ENCODE measurements at places on chromosomes 5 and 9.

DNA sequence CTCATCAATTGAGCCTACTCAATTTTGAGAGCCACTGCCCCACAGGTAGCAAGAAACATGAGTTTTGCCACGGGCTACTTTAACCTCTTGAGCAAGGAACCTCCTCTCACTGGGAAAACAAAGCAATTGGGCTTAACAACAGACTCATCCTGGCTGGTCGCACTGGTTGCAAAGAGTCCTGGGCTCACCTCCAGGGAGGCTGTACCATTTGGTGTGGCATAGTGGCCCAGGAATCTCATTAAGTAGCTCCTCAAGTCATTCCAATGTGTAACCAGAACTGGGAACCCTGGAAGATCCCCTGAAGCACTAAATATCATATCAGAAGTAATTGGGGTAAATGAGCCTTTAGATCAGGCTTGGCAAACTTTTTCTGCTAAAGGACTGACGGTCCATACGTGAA, 78.5 kb downstream of the MYO10 start:
- no peak for DNase-seq

- DNase-seq = no peak
Measured at GRCh38 chr5:31487506-31487905, 44.4 kb downstream of the DROSHA start.

- no peak for DNase-seq
Measured at GRCh38 chr9:70772601-70773000, 348.8 kb downstream of the TRPM3 start.

DNA sequence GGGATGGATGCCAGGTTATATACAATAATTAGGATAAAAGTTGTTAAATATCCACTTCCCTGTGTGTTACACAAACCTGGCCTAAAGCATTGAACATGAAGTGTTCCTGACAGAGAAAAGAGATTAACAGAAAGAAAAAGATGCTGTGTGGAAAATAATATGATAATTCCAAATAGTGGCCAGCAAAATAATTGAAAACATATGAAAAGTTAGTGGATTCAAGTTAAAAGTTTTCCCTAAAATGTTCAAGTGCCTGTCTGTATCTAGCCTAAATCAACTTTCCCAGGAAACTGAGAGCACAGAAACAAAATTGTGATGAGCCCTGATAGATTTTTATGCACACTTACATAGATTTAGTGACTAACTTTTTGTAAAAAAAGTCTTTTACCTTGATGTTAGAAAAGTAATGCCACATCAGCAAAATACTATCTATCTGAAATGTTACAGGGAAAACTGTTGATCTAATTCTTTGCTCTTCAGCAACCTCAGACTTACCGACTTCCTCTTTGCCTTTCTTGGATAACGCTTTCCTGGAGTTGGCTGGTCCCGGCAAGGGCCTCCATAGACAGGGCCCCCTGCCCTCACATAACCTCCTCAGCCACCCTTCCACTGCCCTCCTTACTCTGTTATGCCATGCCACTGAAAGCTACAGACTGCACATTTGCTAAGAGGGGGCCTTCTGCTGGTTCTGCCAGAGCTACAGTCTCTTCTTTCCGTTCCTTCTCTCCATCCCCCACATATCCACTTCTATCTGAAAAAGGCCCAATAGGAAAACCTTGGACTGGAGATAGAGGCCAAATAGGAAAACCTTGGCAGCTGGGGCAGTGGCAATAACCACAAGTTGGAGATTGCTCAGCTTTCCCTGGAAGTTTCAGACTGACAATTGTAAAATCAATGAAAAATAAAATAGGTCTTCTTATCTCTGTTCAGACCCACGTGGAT, 44.4 kb downstream of the ZNF474 start:
- DNase-seq = no peak

DNA sequence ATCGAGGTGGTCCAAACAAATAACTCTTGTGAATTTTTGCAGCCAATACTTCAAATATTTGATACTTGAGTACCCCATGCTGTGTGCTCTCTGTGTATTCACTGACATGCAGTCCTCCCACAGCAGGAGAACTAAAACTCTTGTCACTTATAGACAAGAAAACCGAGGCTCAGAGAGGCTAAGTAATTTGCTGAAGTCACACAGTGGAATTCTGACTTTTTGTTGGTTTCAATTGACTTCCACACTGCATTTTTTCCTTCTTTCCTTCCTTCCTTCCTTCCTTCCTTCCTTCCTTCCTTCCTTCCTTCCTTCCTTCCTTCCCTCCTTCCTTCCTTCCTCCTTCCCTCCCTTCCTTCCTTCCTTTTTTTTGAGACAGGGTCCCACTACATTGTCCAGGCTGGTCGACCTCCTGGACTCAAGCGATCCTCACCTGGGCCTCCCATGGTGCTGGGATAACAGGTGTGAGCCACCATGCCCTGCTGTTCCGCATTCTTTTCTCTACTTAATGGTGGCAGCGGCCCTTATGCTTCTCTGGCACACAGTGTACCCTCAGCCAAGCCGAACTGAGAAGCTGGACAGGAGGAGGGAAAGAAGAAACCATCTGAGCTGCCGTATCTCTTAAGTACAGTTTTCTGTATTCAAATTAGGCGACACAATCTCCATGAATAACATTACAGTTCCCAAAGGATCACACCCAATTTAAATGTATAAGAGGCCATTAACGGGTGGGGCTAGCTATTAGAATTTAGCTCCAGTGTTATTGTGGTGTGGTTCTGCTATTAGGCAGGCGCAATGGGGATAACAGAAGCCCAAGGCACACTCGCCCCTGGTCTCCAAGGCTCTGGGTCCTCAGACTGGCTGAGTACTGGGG, 38.4 kb upstream of the GRHPR start:
- DNase-seq = no peak
